Activated CD4-positive, alpha-beta T cell treated with anti-CD3 and anti-CD28 coated beads, Interleukin-2, amount 10 ng/mL, durations not matched to agents 24 days and 14 days (primary cell): ENCODE measurements at places on chromosomes 16 and 17.

GRCh38 chr16:86085161-86085611 lies 186.2 kb downstream of the IRF8 start:
- DNase-seq, result no peak

DNA sequence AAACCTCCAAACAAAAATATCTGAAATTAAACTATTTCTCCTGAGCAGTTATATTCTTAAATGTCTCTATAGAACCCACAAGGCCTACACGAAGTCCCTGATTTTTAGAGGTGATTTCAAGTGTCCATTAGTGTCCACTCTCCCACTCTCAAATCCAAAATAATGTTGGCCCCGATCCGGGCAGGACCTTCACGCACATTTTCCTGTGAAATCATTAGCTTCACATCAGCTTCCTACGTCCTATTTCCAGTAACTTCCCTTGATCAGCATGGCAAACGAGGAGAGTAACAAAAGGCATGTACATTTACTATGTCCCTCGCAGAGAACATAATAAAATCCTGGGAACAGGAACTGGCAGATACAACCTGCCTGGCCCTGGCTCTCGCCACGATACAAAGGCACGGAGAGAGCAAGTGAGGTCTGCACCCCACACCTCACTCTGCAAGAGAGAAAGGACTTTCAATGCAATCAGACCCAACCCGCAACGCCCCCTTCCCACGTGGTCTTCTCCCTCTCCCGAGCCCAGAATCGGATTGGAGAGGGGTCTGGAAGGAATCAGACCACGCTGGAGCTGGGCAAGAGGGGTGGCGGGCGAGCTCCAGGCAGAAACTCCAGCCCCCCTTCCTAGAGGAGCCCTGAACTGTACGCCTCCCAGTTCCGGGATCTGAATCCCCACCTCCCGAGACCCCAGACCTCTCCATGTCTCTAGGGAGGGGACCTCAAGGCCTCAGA lies 17.5 kb upstream of the C17orf78 start:
- peak; percentile 82 for DNase-seq

DNA sequence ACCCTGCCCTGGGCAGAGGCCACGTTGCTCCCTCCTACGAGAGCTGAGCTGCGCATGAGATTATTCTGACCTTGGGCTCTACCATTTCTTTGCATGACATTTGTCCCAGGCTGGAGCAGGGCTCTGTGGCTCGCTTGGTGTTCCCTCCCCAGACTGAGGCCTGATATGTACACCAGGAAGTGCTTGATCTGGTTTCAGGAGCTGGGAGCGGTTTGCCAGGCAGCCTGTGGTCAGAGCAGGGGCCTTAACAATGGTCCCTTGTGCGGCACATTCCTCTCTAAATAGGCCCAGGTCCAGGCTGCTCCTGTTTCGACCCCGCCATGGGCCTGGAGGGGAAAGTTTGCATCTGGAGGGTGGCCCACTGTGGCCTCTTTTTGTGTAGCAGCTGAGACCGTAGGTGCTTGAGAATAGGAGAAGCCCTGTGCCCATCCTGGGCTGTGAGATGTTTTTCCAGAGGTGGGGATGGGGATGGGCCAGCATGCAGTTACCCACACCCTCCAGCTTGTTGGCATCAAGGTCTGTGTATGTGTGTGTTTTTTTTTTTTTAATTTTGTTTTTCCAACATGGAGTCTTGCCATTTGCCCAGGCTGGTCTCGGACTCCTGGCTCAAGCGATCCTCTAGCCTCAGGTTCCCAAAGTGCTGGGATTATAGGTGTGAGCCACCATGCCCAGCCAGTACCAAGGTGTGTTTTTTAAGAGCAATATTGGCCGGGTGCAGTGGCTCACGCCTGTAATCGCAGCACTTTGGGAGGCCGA lies 253.9 kb downstream of the SEC14L1 start:
- DNase-seq, result no peak

- DNase-seq, result no peak
Observed at GRCh38 chr17:71976011-71976649, 144.7 kb upstream of the SOX9 start.
